Right lung (tissue), 10 donors: ENCODE measurements at places on chromosomes 12 and 14. TPM values are rescaled to one million over a fixed set of nuclear protein-coding genes. Genes with fewer than 3 reads are reported as not detected.

- peak; percentile 54 for DNase-seq
Observed at GRCh38 chr12:69475237-69475975, 5.2 kb downstream of the FRS2 start.

- DNase-seq, result no peak
Observed at GRCh38 chr12:82383930-82384552, 25.7 kb downstream of the METTL25 start.

Gene DHH
- 0.51 TPM for polyA plus RNA-seq

DNA sequence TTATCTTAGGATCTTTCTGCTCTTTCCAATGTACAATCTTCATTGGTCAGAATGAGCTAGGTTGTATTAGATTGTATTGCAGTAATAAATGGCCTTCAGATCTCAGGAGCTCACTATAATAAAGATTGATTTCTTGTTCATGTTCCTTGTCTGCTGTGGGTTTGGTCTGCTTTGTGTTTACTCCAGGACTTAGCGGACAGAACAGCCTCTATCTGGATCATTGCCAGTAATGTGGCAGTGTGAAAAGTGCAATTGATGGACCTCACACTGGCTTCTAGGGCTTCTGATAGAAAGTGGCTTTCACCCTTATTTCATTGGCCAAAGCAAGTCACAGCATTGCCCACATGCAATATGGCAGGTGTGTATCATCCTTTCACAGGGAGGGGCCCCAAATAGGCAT is 81.2 kb downstream of the BTG1 start:
- DNase-seq, result peak; percentile 63

Gene DCN
- polyA plus RNA-seq, result 1,637 TPM

DNA sequence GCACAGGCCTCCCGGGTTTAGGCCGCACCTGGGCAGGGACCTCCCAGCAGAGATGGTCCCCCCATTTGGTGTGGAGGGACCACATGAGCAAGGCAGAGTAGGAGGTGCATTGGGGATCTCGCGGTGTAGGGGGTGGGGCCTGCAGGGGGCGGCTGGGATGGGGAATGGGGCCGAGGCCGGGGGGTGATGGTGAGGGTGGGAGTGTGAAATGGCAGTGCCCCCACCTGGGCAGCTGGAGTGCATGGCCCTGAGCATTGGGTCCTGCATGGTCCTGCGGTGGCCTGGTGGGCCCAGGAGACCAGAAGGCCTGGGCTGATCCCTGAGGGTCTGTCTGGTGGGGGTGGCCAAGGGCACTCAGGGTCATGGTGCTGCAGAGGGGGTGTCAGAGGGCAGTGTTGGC is 111.8 kb downstream of the KIF26A start:
- no peak for DNase-seq

Gene TAMALIN
- 36.1 TPM for polyA plus RNA-seq

- DNase-seq, result no peak
Observed at GRCh38 chr14:40099316-40099715, 667.1 kb upstream of the FBXO33 start.
